NCI-H524 (cell line): ENCODE measurements at places on chromosomes 3 and 15.
A peak's percentile ranks its signal among the peaks of the same experiment; 100 is the strongest.

- DNase-seq: no peak
Measured at GRCh38 chr15:69848551-69849231, 249.0 kb downstream of the TLE3 start.

DNA sequence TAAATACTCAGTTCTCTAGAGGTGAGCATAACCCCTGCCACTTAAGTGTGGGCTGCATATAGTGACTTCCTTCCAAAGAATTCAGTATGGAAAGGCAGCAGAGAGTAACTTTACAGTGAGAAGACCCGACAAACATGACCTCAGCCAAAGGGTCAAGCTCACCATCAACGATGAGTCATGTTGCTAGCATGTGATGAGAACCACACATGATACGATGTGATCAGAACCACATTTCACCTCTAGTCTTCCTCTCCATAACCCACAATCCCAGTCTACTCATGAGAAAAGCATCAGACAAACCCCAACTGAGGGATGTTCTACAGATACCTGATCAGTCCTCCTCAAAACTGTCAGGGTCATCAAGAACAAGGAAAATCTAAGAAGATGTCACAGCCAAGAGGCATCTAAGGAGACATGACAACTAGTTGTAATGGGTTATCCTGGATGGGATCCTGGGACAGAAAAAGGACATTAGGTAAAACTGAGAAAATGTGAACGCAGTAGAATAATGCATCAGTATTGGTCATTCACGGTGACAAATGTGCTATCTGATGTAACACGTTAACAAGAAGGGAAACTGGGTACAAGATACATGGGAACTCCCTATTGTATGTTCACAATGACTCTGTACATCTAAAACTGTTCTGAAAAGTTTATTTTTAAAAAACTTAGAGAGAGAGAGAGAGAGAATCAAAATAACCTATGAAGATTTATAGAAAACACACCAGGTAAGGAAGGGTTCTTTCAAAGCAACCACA lies 28.3 kb downstream of the SEC61A1 start:
- DNase-seq: no peak

DNA sequence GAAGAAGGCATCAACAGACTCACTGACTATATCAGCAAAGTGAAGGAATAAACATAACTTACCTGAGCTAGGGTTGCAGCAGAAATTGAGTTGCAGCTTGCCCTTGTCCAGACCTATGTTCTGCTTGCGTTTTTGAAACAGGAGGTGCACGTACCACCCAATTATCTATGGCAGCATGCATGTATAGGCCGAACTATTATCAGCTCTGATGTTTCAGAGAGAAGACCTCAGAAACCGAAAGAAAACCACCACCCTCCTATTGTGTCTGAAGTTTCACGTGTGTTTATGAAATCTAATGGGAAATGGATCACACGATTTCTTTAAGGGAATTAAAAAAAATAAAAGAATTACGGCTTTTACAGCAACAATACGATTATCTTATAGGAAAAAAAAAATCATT lies 17.8 kb downstream of the LMOD3 start:
- no peak for DNase-seq

DNA sequence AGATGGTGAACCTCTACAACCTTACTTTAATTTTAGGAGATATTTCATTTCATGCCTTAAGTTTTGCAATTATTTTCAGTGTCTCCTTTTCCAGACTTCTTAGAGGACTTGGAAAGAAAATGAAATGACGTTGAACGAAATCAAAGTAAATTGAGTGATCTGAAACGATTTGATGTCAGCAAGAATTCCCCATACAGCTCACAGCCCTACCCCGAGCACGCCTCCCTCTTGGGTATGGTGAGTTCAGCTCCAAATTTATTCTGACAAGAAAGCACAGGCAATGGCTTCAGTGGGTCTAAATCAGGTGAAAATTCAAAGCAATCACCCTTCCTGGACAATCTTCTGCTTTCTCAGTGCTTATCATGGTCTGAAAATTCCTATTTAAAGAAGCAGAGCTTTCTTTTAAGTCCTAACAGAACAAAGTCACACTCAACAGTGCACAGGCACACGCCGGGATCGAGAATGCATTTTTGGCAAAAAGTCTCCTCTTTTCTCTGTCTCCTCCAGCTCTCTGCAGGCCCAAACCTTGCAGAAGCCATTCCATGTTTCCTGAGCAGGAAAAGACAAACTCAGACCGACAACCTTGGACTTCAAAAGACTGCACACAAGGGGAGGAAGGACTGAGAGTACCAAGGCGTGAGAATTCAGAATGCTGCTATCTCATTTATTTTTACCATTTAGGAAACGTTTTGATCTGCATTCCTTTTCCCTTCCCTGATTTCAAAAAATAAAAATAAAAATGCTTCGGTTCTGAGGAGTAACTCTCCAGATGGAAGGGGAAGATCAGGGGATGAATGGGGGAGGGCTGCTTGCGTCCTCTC lies 72.0 kb downstream of the CCNL1 start:
- no peak for DNase-seq

- no peak for DNase-seq
Measured at GRCh38 chr15:90205886-90206285, 4.8 kb downstream of the SEMA4B start.

GRCh38 chr3:37168896-37169295 lies 5.5 kb downstream of the LRRFIP2 start:
- DNase-seq: no peak

GRCh38 chr3:142033292-142033691 lies 116.1 kb downstream of the TFDP2 start:
- no peak for DNase-seq

- DNase-seq: no peak
Measured at GRCh38 chr3:10173926-10174435, 9.3 kb downstream of the IRAK2 start.

- DNase-seq: no peak
Measured at GRCh38 chr3:114427285-114428043, 133.6 kb downstream of the TIGIT start.

DNA sequence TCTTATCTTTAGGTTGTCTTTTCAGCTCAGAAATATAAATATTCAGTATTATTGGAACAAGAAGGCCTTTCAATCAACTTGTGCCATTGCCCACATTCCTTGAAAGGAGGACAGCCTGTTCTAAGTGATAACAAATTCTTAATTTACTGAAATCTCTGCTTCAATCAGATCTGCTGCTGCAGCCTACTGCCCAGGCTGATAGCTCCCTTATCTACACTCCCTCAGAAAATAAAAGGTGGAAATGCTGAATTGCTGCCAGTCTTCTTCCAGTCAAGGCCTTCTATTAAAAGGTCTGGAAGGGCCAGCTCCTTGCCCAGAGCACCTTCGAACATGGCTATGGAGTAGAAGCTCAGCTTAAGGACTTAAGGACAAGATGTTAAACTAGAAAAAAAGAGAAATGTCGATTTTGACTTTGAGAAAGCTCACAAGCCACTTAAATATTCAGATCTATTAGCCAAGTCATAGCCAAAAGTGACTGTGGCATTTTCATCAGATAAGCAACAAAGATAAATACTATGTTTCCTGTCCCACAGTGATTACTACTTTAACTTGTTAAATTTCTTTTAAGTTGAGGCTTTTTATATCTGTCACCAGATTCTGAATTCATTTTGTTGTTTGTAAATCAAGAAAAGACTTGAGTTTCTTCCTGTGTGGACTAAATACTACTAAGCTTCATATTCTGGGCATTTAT lies 480.5 kb upstream of the CBLB start:
- DNase-seq: no peak

- DNase-seq: no peak
Measured at GRCh38 chr3:46318207-46318927, 35.5 kb upstream of the CCR2 start.

GRCh38 chr3:156635973-156636372 lies 38.4 kb upstream of the TIPARP start:
- DNase-seq: no peak

DNA sequence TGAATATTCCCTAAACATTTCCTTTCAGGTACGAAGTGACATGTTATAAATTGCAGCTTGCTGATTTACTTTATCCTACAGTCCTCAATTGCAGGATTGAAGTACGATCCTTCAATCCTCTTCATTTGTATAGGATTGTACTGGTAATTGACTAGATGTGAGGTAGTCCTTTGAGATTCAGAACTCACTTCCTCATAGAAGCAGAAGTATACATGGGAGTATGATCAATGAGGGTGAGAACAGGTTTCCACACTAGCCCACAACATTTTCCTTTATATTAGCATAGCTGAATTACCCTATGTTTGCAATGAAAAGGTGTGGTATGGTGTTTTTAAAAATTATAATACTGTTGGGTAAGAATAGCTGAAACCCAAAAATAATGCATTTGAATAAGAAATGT lies 160.0 kb upstream of the UMPS start:
- no peak for DNase-seq

DNA sequence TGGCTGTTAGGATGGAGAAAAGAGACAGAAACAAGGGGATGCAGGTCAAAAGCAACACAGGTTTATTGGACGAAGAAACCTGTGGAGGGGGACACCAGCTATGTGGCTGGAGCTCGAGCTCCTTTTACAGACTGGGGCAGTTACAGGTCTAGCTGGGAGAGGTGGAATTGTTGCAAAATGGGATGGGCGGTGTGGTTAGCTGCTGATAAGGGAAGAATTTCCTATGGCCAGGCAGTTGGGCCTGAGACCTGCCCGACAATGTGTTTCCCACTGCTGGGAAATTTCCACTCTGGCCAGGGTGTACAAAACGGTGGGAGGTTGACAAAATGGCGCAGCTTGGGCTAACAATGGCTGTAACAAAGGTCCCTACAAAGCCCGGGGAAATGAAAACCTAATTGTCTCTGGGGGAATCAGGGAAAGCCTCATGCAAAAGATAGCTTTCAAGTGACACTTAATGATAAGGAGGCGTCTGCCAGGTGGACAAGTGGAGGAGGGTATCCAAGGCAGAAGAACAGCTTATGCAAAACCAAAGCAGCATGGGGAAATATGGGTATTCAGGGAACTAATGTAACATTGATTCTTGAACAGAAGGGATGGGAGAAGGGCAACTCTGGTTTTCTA lies 137.4 kb upstream of the SGO1 start:
- DNase-seq: peak; percentile 79

GRCh38 chr3:50194903-50195500 lies 3.6 kb downstream of the GNAT1 start:
- no peak for DNase-seq

DNA sequence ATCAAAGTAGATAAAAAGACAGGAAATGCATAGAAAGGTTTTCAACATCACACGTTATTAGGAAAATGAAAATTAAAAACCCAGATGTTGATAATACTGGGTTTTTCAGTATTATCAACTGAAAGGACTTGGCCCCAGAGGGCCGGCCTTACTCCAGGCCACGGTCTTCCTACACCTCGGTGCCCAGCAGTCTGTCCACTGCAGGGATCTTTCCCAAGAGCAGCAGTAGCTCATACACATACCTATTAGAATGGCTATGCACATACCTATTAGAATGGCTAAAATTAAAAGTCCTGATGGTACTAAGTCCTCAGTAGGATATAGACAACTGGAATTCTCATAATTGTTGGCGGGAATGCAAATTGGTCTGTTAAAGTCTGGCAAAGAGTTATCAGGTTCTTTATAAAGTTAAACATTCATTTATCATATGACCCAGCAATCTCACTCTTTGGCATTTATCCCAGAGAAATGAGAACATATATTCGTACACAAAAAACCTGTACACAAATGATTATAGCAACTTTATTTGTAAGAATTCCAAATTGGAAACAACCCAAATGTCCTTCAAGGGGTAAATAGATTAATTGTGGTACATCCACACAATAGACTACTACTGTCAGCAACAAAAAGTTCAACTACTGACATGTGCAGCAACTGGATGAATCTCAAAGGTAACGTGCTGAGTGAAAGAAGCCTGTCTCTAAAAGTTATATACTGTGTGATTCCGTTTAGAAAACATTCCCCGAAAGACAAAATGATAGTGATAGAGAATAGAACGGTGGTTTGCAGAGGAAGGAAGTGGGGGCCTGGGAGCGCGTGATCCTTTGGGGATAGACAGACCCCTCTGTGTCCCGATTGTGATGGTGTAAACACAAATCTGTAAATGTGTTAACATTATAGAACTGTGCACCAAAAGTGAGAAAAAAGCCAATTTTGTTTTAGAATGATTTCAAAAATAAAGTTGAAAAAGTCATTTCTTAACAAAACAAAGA lies 62.3 kb downstream of the MCTP2 start:
- DNase-seq: no peak

- no peak for DNase-seq
Measured at GRCh38 chr3:60010781-60011180, 961.0 kb upstream of the CFAP20DC start.

DNA sequence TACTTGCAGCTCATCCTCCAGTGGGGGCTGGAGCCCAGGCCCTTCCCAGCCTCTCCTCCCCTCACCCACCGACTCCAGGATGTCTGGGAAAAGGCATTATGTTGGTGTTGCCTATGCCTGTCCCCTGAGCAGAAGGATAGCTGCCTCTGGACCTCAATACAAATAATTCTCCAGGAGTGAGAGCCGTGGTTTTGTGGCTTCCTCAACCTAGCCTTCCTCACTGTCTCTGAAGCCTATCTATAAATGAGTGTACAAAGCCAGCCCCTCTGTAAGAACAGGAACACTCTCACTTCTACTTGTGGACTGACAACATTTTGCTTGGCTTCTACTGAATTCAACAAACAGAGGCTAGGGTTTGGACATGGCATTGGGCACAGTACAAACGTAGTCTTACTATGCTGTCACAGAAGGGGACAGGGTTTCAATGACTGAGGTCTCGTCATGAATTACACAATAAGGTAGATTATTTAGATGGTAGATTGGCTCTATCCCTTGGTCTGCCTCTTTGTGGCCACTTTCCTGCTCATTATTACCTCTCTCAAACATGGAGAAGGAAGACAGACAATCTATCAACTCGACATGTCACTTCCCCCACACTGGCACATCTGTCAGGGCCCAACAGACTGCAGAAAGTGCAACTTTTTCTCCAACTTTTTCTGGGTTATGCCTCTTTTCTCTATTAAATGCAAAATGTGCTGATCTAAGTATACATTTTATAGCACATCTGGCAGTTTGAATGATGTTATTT lies 82.8 kb upstream of the MEX3B start:
- no peak for DNase-seq

GRCh38 chr15:39094116-39094515 lies 486.8 kb upstream of the THBS1 start:
- DNase-seq: no peak

DNA sequence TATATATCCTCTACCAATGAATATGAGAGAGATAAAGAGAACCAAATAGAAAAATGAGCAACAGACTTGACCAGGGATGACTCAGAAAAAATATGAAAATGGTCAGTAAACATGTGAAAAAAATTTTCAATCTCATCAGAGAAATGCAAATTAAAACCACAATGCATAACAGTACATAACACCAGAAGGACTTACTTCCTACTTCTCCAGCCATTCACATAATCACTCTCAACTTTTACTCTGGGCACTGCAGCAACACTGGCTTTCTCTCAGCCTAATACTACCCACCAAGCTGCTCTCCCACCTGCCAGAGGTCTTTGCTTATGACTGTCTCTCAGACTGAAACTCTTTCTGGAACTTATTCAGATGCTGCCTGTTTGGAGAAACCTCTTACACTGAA lies 49.4 kb downstream of the DPH6 start:
- no peak for DNase-seq

GRCh38 chr3:145843561-145843960 lies 317.4 kb downstream of the PLOD2 start:
- DNase-seq: no peak
